Ovary (tissue), 10 donors: ENCODE measurements at places on chromosomes 6 and 20. TPM values are rescaled to one million over a fixed set of nuclear protein-coding genes. Genes with fewer than 3 reads are reported as not detected.

Gene PGC
- not detected for total RNA-seq

- DNase-seq, result no peak
Observed at GRCh38 chr6:13461805-13462204, 25.6 kb downstream of the GFOD1 start.

DNA sequence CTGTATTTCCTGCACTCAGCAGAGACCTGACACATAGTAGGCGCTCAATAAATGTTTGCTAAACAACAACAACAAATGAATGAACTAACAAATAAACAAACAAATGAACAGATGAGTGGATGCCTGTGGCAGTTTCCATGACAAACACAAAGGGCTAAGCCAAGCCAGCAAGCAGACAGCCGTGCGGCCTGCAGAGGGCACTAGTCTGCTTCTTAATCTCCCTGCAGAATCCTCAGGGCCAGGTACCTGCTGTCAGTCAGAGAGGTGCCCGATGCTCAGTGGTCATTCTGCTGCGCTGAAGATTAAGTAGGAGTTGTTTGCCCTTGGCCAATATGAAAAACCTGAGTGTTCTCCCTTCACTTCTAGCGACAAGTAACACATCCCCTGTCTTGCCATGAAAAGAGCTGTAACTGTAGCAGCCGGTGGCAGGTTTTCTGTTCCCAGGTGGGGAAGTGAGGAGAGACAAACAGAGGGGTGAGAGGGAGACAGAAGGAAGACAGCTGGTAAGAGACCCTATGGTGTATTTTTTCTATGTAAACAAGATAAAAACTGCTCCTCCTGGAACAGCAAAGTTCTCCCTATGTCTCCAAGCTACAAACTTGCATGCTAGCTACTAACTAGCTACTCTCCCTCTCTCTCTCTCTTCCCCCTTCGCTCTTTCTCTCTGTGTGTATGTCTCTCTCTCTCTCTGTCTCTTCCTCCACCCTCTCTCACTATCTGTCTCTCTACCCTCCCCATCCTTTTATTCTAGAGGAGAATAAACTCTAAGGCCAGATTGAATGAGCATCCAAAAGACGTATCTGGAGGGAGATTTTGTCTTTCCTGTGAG is at the start of gene MC3R:
TSS of gene MC3R (plus strand) at position 779 of the 829 bp plus-strand sequence. CDS start 112 bp downstream, outside the sequence.
- DNase-seq, result peak; percentile 17

Gene SNX21
- total RNA-seq, result 46.1 TPM

DNA sequence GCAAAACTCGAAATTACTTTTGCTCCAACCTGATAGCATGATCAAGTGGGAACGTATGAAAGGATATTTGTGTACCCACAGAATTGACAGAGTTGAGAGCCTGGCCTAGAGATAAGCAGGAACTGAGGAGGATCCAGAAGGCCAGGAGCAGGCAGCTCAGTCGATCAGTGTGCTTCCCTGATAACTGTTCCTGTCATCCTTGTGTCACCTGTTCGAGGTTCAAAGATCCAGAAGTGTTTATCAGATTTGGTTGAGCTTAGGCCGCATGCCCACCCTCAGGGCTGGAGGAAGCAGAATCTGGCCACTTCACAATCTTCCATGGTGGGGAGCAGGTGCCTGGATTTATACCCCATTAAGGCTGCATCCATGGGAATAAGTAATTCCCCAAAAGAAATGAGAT is 124.8 kb downstream of the QRSL1 start:
- no peak for DNase-seq

Gene TDRD6
- 0.20 TPM for total RNA-seq

GRCh38 chr6:156820089-156820798 is 43.1 kb downstream of the ARID1B start:
- no peak for DNase-seq

DNA sequence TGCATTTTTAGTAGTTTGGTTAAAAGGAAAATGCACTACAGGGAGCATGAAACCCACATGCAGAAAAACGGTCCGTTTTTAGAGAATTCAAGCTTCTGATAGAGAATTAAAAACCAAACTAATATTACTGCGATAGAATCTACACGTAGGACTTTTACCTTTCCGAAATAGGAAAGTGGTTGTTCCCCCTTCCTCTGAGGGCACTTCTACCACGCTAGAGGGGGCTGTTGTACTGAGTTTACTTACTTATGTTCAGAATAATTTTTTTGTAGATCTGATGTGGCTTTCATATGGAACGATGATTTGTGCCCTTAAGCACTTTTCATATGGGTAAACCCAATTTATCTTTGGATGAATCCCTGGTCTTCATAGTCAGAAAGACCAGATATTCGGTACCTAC is 264.3 kb upstream of the PLN start:
- DNase-seq, result peak; percentile 28

GRCh38 chr6:166318649-166319600 is 10.7 kb upstream of the PRR18 start:
- no peak for DNase-seq

- no peak for DNase-seq
Observed at GRCh38 chr20:5971203-5971602, 20.8 kb downstream of the MCM8 start.

DNA sequence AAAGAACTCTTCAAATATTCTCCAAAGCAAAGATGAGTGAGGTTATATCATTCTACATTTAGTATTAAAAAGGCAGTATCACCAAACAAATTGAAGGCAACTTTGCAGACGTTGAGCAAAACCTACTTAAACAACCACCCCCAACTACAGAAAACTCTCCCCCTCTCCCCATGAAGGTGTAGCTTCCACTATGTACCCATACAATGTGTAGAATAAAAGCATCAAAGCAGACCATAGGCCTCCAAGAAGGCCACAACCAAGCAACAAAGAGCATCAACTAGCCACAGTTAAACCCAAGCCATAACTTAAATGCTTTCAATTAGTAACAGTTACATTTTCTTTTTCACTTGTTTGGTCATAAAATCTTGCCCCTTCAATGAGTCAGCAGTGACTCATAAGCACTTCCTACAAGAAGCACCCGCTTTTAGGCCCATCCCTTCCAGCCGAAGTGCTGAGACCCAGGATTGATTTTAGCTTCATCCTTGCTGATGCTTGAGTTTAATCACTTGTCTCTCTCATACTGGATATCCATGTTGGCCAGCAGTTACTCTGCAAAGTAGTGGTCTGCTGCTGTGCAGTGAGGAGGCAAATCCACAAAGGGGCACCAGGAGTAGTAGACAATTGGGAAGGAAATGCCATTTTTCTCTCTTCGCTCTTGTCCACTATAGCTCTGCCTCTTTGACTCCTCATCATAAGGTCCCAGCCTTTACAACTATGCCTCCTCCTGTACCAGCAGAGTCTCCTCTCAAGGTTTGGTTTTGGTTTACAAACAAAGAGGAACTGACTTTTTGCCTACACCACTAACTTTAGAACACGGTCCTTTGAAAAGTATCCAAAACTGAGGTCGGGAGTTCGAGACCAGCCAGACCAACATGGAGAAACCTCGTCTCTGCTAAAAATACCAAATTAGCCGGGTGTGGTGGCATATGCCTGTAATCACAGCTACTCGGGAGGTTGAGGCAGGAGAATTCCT is 8.4 kb upstream of the NUP153 start:
- no peak for DNase-seq

GRCh38 chr6:30544666-30545272 is 11.5 kb downstream of the GNL1 start:
- no peak for DNase-seq

DNA sequence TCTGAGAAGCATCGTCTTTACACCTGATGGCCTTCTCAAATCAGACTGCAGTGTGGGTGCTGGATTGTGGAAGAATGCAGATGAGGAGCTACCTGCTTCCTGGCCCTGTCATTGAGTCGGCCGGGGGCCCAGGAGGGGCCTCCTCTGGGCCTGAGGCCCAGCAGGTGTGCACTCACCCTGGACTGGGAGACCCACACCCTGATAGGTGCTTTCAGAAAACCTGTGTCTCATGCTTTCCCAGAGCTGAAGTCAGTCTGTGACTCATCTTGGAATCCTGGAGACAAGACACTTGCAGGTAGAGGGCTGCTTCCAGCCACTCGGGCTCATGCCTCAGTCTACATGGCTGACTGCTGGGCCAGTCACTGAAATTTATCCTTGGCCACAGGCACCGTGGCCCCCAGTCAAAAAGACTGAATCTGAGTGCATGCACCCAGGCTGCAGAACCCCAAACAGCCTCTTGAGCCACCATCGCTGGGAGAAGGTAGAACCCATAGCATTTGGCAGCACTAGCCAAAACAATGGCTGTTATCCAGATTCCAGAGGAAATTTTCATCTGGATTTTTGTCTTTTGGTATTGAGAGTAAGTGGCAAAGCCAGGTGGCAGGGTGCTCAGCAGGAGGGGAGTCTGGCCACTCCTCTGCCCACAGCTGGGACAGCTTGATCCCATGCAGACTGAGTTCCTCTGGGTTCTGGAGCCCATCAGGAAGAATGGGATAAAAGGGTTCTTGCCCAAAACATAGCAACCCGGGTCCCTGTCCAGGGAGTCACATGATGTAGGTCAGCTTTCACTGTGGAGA is 182.0 kb upstream of the CST7 start:
- DNase-seq, result no peak

Gene NRSN1
- not detected for total RNA-seq

- DNase-seq, result no peak
Observed at GRCh38 chr20:7935027-7935551, 5.2 kb downstream of the HAO1 start.

DNA sequence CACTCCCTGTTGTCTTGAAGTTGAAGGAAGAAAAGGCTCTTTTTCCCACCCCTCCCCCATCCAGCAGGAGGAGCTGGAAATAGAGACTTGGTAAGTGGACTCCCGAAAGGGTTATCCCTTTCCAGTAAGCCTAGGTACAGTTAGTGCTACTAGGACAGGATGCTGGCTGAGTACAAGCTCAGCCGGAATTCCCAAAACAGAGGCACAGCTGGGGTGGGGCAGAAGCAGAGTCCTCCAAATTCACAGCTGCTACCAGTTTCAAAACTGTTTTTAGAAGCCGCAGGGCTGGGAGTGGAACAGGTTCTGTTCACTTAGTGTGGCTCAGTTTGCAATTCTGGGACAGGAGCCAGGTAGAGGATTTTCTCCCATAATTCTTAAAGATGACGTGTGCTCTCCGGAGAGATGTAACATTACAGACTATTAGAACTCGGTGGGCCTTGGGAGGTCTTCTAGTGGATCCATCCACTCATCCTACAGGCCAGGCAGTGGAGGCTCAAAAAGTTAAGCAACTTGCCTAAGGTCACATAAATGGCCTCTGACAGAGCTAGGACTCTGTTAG is 19.0 kb upstream of the UTRN start:
- peak; percentile 65 for DNase-seq

Gene TP53INP2
- 15.0 TPM for total RNA-seq

DNA sequence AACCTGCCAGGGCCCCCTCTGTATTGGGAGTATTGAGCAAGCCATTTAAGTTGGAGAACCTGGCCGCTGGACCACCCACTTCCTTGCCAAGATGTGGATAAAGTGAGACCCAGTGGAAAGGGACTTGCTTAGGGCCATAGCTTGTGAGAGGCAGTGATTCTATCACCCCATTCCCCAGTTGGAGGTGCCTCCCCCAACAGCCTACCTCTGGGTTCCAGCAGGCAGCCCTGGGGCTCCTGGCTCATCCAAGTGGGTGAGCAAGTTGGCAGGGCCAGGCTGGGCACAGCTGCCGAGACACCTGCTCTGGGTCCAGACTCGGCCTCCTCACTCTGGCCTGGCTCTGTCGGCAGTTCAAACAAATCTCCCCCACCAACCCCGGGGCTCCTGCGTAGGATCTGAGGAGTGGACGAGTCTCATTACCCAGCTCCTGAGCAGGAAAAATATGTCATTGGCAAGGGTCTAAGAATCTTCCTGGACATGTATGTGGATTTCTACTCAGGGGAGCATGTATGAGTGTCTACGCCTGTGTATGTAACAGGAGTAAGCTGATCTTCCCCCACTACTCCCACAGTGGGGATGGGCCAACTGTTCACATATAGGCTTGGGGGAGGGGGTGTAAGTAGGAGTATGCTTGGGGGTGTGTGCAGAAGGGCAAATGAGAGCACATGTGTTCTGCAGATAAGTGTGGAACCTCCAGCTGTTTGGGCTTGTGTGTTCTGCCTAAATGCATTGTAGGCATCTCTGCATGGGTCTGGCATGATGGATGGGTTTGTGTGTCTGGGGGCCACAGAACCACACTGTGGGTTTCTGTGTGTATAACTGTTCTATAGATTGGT is 1.9 kb downstream of the ID1 start:
- peak; percentile 51 for DNase-seq

DNA sequence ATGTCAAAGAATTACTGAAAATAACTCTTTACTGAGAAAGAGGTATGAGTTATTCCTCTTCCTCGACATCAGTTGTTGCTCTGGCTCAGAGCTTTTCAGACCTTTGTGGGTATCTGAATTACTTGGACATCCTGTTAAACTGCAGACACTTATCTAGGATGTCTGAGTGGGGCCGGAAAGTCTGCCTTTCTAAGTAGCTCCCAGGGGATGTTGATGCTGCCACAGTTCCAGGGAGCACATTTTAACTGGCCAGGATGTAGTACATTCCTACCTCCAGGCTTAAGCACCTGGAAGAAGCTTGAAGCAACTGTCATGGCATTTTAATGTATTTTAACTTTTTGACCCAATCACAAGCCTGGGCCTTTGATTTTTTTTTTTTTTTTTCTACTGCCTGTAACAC is 265.8 kb upstream of the PLCB4 start:
- DNase-seq, result no peak

- DNase-seq, result no peak
Observed at GRCh38 chr6:145139895-145140294, 595.4 kb downstream of the EPM2A start.

Gene TGM2
- 33.8 TPM for total RNA-seq

- DNase-seq, result no peak
Observed at GRCh38 chr6:110188791-110189190, 8.6 kb downstream of the CDC40 start.

DNA sequence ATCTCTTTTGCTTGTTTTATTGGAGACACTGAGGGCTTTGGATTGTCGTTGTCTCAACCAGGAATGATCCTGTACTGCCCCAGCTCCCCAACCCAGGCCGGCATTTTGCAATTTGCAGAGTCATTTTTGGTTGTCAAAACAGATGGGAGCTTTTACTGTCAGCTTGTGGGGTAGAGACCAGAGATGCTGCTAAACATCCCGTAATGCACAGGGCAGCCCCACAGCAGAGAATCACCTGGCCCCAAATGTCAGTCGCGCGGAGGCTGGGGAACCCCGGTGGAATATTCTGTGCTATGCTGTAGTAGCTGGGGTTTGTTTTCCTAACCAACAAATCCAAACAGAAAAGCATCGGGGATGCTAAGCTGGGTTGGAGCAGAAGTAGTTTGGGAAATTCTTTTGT is 99.7 kb downstream of the TSHZ2 start:
- DNase-seq, result no peak

- DNase-seq, result no peak
Observed at GRCh38 chr20:40810332-40811000, 121.4 kb upstream of the MAFB start.

DNA sequence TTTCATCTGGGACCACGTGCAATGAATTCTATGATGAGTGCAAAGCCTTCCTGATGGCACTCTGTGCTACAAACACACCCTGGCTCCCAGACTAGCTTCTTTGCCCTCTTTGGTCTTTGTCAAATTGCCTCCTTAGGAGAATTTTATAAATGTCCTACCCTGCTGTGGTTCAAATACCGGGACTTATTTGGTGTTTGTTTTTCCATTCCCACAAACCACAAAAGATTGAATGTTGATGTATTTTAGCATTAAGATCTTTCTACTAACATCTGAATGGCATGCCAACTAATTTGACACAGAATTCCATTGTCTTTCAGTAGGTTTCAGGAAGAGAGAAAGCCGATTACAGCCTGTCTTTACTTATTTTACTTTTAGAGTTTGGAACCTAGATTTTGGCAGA is 424.2 kb upstream of the SLC35B3 start:
- DNase-seq, result no peak

GRCh38 chr20:47160992-47161391 is 195.5 kb downstream of the ZMYND8 start:
- no peak for DNase-seq

GRCh38 chr20:17647391-17648314 is 34.4 kb downstream of the RRBP1 start:
- peak; percentile 39 for DNase-seq

Gene BCAS1
- 0.46 TPM for total RNA-seq

Gene RING1
- total RNA-seq, result 52.3 TPM
